NCI-H446 (cell line): ENCODE measurements at places on chromosomes 12 and 14.
A peak's percentile ranks its signal among the peaks of the same experiment; 100 is the strongest.

GRCh38 chr12:100741084-100741711 lies 53.4 kb upstream of the ANO4 start:
- no peak for DNase-seq

GRCh38 chr12:28132398-28132797 lies 57.9 kb upstream of the CCDC91 start:
- no peak for DNase-seq

DNA sequence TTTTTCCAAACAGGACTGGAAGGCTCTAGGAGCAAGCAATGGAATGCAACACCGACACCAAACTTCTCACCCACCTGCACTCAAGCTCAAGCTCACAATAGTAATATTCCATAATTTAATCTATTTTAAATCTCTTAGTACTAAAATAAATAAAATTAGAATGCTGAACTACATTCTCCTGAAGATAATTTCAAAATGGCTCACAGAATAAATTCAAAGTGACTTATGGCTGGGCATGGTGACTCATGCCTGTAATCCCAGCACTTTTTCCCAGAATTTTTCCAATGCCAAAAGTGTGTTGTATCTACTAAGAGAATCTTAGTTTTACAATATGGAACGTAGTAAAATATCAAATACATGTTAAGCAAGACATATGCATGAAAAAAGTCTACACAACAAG lies 31.5 kb downstream of the DUSP16 start:
- DNase-seq = no peak

GRCh38 chr14:48473944-48474343 lies 798.5 kb upstream of the MDGA2 start:
- no peak for DNase-seq

GRCh38 chr14:46198676-46199075 lies 452.9 kb downstream of the RPL10L start:
- DNase-seq = no peak

DNA sequence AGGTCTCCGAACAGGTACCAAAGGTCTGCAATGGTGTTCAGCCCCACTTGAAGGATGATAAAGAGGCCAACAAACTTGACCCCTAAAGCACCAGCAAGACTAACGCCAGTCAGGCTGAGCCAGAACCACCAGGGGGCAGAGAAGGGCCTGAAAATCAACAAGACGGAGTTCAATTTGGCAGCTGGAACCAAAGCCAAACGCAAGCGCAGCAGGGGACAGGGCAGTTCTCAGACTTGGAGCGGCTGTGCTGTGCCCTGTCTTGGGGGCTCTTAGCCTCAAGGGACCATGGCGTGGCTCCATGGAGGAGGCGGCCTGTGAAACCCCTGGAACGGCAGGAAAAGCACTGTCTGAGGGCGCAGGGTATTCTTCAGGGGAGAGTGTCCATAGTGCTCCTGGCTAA lies 19.6 kb downstream of the POMT2 start:
- peak; percentile 82 for DNase-seq

DNA sequence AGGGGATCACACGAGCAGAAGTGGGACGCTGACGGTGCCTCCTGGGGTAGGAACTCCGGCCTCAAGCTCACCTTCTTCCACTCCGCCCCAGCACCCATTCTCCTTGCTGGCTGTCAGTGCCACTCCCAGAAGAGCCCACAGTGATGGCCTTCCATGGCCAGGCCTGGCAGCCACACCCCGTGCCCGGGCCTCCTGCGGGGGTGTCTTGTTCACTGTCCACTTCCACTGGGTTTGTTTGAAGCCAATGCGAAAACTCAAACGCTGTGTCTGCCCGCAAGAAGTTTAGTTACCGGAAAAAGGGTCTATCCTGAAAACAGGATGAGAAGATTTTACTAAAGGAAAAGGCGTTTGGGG lies 38.1 kb downstream of the CCDC88C start:
- no peak for DNase-seq

- no peak for DNase-seq
These were observed 543.9 kb upstream of the LRFN5 start for GRCh38 chr14:41062826-41063225.

DNA sequence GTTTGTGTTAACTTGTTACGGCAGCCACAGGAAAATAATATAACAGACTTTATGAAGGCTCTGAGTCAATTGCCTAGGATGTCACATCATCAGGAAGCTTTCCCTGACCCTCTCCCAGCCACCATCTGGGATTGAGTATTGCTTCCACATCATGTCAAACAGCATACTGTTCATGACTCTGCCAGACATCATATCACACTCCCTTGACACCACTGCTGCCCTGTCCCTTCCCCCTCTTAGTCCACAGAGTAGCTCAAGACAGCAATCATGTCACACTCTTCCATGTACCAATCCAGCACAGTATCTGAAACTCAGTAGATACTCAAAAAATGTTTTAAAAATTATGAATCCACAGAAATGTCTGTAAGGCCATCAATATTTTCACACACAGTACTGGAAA lies 168.0 kb downstream of the PIK3C2G start:
- no peak for DNase-seq
